Substantia nigra (tissue), 51 donors: ENCODE measurements at places on chromosomes 7 and 10.

DNA sequence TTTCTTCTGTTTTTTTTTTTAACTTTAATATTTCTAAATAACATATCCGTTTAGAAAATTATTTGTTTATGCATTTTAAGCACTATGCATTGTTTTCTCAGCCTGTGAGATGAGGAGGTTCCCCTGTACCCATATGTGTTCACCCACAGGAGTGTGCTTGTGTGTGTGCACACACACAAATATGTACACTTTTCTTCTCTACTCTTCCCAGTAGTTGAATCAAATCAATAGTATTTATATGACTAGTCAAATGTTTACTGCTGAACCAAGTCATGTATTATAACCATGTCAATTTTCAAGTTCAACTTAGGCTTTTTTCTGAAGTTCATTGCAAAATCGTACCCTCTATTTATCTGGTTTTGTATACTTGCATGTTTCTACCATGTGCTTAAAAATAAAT is 37.3 kb downstream of the HDAC9 start:
- no peak for DNase-seq

DNA sequence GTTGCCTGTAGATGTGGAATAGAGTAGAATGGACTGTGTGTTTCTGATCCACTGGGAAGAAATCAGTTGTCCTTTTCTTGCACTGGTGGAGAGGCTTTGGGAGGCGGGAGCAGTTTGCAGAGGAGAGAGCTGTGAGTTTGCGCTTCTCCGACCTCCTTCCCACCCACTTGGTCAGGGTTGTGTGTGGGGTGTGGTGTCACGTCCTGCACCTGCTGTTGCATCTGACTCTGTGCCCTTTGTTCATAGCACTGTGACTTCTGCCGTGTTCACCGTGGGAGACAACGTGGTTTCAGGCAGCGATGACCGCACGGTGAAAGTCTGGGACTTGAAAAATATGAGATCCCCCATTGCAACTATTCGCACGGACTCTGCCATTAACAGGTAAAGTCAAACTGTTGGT is 67.8 kb downstream of the WDR37 start:
- no peak for DNase-seq

GRCh38 chr10:103605359-103606096 is 112.0 kb downstream of the NEURL1 start:
- peak; percentile 35 for DNase-seq

DNA sequence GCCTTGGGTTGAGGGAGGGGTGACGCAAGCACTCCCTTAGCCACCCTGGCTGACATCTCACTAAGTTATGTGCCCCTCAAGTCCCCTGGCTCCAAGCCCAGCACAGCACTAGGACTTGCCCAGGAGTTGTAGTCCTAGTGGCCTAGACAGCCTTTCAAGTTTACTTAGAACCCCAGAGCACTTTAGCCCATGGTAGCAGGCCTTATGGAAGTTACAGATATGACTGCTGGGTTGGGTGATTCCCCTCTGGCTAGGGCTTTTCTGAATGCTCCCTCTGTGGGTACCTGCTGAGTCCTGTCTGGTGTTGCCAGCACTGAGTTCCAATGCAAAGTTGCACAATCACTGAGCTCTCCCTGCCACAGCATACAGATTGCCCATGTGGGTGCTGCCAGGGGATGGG is 83.2 kb downstream of the AHCYL2 start:
- no peak for DNase-seq

DNA sequence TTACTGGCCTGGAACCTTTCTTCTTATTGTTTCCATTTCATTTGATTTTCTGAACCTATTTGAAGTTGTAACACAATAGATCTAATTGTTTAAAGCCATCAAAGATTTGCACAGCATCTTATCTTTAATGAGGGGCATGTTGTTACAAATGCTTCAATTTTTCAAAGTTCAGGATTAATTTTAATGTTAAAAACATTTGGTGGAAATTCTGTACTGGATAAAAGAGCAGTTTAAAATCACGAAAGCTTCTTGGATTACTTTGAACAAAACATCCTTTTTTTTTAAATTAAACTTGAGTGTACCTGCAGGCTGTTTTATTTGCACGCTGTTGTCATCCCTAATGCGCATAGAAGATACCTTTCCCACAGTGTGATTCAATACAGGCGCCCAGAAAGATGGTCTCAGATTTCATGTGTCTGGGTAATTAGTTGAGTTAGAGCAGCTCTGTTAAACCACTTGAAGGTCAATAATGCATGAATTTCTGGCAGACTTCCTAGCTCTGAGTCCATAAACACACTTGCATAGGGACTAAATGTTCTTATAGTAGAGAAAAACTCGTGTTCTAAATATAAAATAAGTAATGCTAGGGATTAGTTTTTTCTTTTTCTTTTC is 29.3 kb upstream of the DDX50 start:
- DNase-seq = no peak

GRCh38 chr7:112282476-112283188 is 76.1 kb downstream of the ZNF277 start:
- no peak for DNase-seq

GRCh38 chr10:66837990-66838389 is 87.8 kb upstream of the LRRTM3 start:
- DNase-seq = no peak

- DNase-seq = no peak
Measured at GRCh38 chr7:92276460-92276864, 30.7 kb downstream of the ANKIB1 start.

GRCh38 chr7:148545172-148545571 is 45.4 kb upstream of the C7orf33 start:
- DNase-seq = no peak

- no peak for DNase-seq
Measured at GRCh38 chr7:134789967-134790685, 10.7 kb downstream of the CALD1 start.

DNA sequence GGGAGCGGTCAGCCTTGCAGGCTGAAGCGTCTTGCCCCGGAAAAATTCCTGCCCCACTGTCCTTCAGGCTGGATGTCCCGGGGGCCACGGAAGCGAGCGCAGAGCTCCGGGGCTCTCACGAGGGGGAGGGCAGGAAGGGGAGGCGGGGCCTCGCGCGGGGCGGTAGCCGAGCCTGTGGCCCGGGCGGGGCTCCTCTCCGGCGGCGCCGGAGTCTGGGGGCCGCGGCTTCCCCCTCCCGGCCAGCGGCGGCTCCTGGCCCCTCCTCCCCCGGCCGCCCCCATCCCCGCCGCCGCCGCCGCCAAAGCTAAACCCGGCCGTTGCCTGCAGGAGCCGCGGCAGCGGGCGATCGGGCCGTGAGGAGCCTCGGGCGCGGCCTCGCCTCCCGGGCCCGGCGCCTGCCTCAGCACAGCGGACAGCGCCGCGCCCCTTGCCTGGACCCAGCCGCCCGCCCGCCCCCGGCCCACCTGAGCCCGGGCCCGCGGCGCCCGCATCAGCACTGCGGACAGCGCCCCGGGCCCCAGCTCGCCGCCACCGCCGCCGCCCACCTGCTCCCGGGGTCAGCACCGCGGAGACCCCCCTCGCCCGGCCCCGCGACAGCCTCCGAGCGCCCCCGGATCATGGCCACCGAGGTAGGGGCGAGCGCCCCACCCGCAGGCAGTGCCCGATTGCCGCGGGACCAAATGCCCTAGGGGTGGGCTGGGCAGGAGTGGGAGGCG is at the start of gene GOLGA7B:
GOLGA7B (plus strand) TSS at position 157 of the 716 bp plus-strand sequence; CDS start at position 618, 461 bp downstream.
- DNase-seq = no peak

DNA sequence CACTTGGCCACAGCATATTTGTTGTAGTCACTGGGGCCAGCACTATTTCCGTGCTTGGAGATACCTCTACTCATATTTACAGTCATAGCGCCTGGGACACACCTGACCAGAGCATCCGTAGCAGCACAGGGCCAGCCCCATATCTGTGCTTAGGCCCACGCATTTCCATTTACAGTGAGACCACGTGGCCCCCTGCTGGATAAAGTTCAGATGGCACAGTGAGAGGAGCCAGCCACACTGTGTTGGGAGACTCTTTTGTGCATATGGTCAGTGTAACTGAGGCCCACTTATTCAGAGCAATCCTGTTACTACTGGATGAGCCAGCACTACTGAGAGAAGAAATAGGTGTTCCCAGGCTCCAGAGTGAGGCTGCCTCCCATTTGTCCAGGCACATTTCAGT is 455.3 kb downstream of the REEP3 start:
- no peak for DNase-seq

DNA sequence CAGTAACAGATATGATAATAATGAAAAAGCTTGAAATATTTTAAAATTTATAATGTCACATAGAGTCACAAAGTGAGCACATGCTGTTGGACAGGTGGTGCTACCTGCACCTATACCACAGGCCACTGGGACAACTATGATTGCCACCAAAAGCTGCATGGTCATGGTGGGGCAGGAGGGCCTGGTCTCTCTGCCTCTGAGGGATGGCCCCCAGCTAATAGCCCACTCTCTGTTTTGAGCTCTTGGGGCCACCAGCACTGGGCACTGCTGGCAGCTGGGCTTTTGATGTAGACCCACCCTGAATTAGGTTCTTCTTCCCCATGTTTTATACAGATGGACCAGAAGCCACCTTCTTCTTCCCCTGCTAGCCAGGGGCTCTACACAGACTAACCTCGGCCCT is 265.4 kb downstream of the KCND2 start:
- DNase-seq = no peak

GRCh38 chr7:70037171-70037933 is 439.1 kb downstream of the AUTS2 start:
- no peak for DNase-seq

DNA sequence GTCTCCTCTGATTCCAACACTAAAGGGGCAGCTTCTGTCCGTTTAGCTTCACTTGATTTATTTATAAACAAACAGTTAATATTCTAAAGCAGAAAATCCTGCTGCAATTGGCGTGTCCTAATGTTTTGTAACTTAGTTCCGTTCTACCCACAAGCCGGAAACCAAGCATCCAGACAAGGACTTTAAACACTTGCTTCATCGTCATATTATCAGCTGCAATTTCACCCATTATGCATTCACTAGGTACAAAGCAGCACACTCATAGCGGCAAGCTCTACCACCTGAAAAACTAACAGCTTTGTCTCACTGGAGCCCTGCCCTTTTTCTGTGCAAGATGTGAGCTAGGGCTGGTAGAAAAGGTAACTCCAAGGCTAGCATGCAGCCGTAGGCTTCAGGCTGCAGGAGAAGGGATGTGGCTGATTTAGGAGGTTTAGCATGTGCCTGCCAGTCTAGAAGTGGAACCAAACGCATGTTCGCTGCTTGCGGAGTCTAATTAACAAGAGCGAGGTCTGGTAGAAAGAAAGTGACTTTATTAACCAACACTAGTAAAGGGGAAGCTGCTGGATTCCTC is 43.7 kb upstream of the BPGM start:
- DNase-seq = peak; percentile 20

- no peak for DNase-seq
Measured at GRCh38 chr10:48526011-48526821, 78.7 kb downstream of the ARHGAP22 start.

GRCh38 chr10:77079592-77080300 is 557.9 kb downstream of the KCNMA1 start:
- no peak for DNase-seq

- DNase-seq = no peak
Measured at GRCh38 chr10:11165591-11166543, 148.2 kb downstream of the CELF2 start.

DNA sequence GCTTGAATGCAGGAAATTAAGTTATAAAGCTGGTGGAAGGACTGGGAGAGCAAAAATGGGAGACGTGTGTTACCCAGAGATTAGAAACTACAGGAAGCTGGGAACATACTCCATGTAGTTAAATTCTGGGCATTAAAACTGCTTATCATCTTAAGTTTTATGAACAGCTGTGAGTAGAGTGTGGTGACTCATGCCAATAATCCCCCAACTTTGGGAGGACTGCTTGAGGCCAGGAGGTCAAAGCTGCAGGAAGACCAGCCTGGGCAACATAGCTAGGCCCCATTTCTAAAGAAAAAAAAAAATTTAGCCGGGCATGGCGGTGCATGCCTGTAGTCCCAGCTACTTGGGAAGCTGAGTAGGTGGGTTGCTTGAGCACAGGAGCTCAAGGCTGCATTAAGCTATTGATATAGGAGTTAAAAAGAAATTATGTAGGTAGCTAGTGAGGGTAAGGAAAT is 56.2 kb upstream of the SEPHS1 start:
- DNase-seq = no peak

- DNase-seq = no peak
Measured at GRCh38 chr7:115135769-115136410, 214.0 kb downstream of the MDFIC start.
